Activated T-helper 2 cell treated with anti-CD3 and anti-CD28 coated beads, Interferon-gamma antibody, Interleukin-2, Interleukin-4, amounts not matched to agents 10 μg/mL and 5 μg/mL and 100 μg/mL, durations not matched to agents 14 hours and 24 hours and 36 hours (primary cell): ENCODE measurements at places on chromosomes 12 and 14. TPM values are rescaled to one million over a fixed set of nuclear protein-coding genes. Genes with fewer than 3 reads are reported as not detected.
A peak's percentile ranks its signal among the peaks of the same experiment; 100 is the strongest.

The DNAI7 gene
- not detected in 2 replicates for total RNA-seq

DNA sequence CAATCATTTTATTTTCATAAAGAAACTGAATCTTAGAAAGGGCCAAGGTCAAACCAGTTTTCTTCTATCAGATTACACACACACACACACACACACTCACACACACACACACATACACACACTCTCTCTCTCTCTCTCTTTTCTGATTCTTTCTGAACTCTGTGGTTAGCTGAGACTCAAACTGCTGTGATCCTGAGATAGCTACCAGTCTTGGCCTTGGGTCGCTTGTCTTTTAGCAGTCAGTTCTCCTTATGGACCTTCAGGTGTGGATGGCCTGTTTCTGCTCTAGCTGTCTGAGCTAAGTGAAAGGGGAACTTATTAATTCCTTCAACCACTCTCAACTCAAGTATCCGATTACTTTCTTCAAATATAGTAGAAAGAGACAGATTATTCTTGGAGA, 145.1 kb downstream of the GRIP1 start:
- no peak overlapping the region for H3K27ac ChIP-seq
- no peak for DNase-seq
- no peaks in the 10 kb centered on the region for H3K27me3 ChIP-seq
- peaks cover 2% of the 10 kb centered on the region for H3K4me1 ChIP-seq
- H3K36me3 ChIP-seq, result no peaks in the 10 kb centered on the region
- no peak overlapping the region for H3K4me3 ChIP-seq

GRCh38 chr14:63712123-63712522, 15.7 kb downstream of the SGPP1 start:
- no peaks in the 10 kb centered on the region for H3K27me3 ChIP-seq
- DNase-seq, result no peak
- H3K27ac ChIP-seq, result peak overlapping the region; percentile 25
- peak overlapping the region; percentile 32 for H3K4me3 ChIP-seq
- peaks cover 33% of the 10 kb centered on the region for H3K36me3 ChIP-seq

GRCh38 chr14:102594514-102595175, 2.2 kb downstream of the RCOR1 start:
- peak overlapping the region; percentile 84 for H3K4me3 ChIP-seq
- peak overlapping the region; percentile 77 for H3K27ac ChIP-seq
- H3K36me3 ChIP-seq, result peaks cover 27% of the 10 kb centered on the region
- no peaks in the 10 kb centered on the region for H3K27me3 ChIP-seq
- DNase-seq, result peak; percentile 53

GRCh38 chr14:83419420-83419819, 1885.8 kb upstream of the SEL1L start:
- no peaks in the 10 kb centered on the region for H3K36me3 ChIP-seq
- H3K27me3 ChIP-seq, result no peaks in the 10 kb centered on the region
- no peaks in the 10 kb centered on the region for H3K4me1 ChIP-seq
- H3K4me3 ChIP-seq, result no peak overlapping the region

DNA sequence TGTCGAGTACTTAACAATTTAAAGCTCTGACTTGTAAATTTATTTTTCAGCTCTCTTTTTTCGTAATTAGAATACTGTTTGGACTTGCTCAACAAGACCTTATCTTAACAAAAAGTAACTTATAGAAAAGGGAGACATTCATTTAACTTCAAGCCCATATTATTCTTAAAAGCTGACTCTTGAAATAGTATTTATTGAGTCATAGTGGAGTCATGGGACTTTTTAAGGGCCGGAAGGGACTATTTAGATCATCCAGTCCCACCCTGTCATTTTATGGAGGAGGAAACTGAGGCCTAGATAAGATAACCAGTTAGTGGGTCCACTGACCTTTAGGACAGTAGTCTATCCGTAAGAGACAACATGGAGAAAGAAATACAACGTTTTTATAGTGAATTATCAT, 1.5 kb downstream of the RAP1B start:
- DNase-seq, result no peak
- H3K27me3 ChIP-seq, result no peaks in the 10 kb centered on the region
- peaks cover 46% of the 10 kb centered on the region for H3K36me3 ChIP-seq
- H3K27ac ChIP-seq, result peak overlapping the region; percentile 97

DNA sequence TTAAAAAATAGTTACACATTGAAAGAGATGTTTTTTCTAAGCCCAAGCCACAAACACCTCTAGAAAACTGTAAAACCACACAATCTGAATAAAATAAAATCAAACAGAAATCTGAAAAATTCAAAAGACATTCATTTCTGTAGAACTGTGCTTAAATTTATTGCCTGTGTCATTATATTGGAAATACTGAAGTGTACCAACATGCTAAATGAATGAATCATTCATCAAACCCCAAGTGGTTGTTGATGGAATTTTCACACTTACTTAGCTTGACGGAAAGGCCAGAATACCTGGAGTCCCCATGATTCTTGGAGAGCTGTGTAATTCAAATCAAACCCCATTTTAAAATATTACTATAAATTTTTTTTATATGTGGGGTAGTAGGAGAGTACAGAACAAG, 2.7 kb downstream of the KITLG start:
- no peak overlapping the region for H3K4me3 ChIP-seq
- no peak for DNase-seq
- H3K4me1 ChIP-seq, result peaks cover 7% of the 10 kb centered on the region

The POTEG gene
- not detected in 2 replicates for total RNA-seq

DNA sequence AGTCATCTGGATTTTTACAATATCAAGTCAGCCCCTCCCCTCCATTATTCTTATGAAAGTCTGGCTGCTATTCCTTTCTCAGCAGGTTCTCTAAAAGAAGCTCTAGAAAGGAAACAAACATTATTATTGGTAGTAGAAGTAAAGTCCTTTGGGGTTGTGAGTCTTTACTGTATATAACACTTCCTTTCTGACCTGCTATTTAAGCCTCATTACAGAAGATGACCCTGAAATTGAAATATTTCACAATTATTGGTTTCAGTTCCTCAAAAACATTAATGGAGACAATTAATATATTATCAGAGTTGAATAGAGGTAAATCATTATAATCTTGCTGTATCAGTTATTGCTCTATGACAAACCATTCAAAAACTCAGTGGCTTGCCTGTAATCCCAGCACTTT, 19.3 kb downstream of the PLEKHA5 start:
- DNase-seq, result no peak
- H3K27ac ChIP-seq, result no peak overlapping the region
- H3K27me3 ChIP-seq, result no peaks in the 10 kb centered on the region
- no peaks in the 10 kb centered on the region for H3K36me3 ChIP-seq

The PIWIL1 gene
- not detected in 2 replicates for total RNA-seq

- H3K27me3 ChIP-seq, result peaks cover 34% of the 10 kb centered on the region
- peaks cover 23% of the 10 kb centered on the region for H3K4me1 ChIP-seq
- no peak overlapping the region for H3K27ac ChIP-seq
- H3K36me3 ChIP-seq, result no peaks in the 10 kb centered on the region
- no peak for DNase-seq
- H3K4me3 ChIP-seq, result peak overlapping the region; percentile 41
These were observed 507 bp upstream of the CD9 start for GRCh38 chr12:6199531-6200255.
